Activated CD4-positive, alpha-beta T cell treated with anti-CD3 and anti-CD28 coated beads, Interleukin-2, amount 10 ng/mL, durations not matched to agents 24 days and 14 days (primary cell): ENCODE measurements at places on chromosomes 2 and 18.

DNA sequence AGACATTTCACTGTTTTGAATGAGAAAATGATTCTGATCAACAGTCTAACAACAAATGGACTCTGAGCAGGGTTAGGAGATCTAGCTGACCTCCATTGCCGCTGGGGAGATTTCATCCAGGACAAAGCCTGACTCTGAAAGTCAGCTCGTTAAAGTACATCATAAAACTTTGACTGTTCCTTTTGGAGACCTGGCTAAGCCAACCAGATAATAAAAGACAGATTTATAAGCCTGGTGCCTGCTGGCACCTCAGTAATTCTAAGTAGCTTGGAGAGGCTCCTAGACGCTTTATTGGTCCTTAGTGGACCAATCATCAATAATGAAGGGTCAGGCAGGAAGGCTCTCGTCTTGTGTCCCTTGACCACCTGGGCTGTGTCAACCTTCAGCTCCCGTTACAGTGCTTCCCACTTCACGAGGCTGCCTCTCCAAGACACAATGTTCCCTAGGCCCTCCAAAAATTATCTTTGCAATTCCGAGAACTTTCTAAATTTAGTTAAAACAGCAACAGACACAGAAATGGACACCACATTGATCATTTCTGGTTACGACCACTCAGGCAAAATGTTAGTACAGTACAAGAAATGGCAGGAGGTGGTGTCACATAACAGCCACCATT lies 47.9 kb upstream of the PMAIP1 start:
- no peak for DNase-seq

GRCh38 chr2:215432759-215433594 lies 2.9 kb downstream of the FN1 start:
- DNase-seq, result no peak

- peak; percentile 86 for DNase-seq
Measured at GRCh38 chr2:26692279-26692896, at the start of gene KCNK3. Gene KCNK3 (plus strand): TSS chr2:26692722. CDS start chr2:26692876, 154 bp downstream.

DNA sequence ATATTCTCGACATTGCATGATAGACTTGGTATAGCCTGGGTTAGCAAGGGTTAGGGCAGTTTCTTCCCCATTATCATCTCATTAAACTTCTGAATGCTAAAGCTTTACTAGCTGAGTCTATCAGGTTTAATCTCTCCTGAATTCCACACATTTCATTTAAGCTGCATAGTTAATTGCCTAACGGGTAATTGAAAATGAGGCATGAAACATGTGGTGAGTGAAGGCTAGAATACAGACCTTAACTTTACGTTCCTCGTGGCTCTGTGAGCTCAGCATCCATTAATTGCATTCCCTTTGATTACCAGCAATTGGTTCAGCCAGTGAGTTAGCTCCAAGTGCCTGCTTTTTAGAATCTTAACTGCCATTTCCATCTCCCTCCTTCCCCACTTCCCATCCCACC lies 126.5 kb upstream of the MEX3C start:
- no peak for DNase-seq

GRCh38 chr2:152477347-152478092 lies 142.5 kb downstream of the FMNL2 start:
- no peak for DNase-seq

- DNase-seq, result no peak
Measured at GRCh38 chr2:241323778-241324177, 8.1 kb downstream of the SEPTIN2 start.

DNA sequence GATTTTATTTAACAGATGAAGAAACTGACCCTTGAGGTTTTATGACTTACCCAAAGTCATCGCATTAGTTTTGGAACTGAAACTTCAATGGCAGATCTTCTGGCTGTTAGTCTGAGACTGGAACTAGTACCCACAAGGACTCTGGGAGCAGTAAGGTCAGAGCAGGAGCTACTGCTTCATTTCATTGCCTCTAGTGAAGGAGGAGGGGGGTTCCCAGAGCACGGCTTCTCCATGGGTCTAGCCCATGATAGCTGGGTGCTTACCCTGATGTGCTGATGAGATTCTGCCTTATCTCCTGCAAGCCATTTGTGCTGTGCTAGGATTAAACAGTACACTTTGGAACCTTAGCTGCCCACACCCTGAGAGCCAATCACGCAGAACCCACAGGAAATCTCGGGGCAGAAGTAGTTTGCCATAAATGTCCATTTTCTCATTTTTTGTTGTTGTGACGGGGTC lies 5.4 kb upstream of the RNASEH1 start:
- no peak for DNase-seq

GRCh38 chr18:5207471-5208150 lies 10.6 kb upstream of the AKAIN1 start:
- no peak for DNase-seq

GRCh38 chr18:3623769-3624545 lies 174.0 kb downstream of the TGIF1 start:
- peak; percentile 66 for DNase-seq

DNA sequence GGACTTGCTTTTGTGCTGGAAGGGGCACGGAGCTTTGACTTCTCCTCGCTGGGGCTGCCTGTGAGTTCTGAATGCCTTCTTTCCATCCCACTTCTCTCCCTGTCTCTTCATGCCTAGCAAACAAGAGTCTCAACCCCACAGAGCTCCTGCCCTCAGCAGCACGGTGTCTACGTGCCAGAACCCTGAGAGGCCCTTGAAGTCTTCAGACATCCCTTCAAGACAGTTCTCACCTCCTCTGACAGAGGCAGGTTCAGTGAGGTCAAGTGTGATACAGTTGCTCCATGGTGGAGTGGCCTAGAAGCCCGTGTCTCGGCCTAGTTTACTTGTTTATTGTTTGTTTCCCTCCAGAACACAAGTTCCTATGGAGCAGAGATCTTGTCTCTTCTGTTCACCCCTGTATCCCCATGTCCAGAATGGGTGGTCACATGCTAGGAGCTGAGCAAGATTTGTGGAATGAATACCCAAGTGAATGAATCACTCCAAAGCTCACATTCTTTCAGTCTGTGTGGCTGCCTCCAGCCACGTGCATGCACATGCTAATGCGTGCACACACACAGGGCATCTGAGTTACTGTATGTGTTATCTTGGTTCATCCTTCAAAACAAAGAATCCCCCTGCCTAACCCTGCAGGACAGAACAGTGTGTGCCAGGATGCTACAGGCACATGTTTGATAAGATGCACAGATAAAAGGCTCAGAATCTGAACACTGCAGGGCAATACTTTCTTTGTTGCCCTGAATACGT lies 391.6 kb downstream of the NBAS start:
- DNase-seq, result no peak

- DNase-seq, result no peak
Measured at GRCh38 chr2:180962727-180963314, 17.6 kb upstream of the UBE2E3 start.

DNA sequence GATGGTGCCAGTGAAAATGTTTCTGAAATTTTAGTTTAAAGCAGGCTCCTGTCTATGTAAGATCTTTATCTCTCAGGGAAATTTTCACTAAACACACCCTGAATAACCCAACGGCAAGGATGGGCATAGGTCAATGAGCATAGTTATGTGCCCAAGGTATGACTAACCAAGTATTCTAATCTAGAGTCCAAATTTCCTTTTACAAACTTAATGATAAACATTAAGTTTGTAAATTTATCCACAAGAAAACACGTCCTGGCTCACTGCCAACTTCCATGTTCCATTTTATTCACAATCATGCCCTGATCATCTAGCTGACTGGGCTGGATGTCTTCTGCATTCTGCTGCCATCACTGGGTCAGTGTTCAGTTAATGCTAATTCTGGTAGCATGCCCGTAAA lies 151.2 kb downstream of the SRBD1 start:
- DNase-seq, result no peak

GRCh38 chr2:177728920-177729319 lies 336.3 kb downstream of the AGPS start:
- DNase-seq, result no peak

GRCh38 chr2:120741571-120742561 lies 6.2 kb downstream of the GLI2 start:
- no peak for DNase-seq
